ENCODE measurements at places on chromosomes 16 and 17.

GRCh38 chr16:72766506-72766905 is 281.4 kb downstream of the ZFHX3 start:
- no peak for DNase-seq

DNA sequence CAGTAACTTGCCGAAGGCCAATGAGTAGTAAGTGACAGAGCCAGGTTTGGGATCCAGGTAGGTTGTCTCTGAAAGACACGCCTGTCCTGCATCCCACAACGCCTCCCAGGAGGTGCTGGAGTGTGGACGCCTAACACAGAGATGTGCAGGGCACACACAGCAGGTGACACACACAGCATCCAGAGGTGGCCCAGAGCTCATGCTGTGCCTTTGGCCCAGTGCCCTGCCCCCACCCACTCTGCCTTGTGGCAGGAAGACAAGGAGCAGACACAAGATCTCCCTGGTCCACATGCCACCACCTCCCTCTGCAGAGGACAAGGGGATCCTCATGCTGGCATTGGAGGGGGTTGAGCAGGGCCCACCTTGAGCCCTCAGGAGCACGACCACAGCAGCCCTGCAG is 14.7 kb upstream of the STH start:
- DNase-seq: no peak

DNA sequence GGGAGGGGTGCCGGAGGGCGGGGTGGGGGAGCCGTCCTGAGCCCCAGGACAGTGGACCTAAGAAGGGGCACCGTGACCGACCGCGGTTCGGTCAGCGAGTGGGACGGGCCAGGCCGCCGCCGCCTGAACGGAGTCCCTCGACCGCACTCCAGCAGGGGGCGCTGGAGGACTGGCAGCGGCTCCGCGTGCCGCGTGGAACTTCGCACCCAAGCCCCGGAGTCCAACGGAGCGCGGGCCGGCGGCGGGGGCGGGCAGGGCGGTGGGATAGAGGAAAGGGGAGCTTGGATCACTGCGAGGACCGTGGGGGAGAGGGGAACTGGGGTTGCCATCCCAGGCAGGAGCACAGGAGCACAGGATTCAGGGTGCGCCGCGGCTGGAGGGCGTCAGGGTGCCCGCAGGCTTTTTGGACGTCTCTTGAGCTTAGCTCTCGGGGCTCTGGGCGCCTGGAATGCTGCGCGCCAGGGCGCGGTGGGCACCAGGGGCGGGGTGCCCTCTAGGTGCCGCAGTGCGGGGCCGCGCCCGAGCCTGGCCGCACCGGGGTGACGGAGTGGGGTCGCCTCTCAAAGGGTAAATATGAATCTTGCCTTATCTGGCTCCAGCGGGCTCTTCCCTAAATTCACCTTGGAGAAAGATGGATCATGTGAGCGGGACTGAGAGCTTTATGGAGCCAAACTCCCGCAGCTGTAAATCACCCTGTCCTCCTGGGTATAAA is 379 bp upstream of the OTOP2 start:
- no peak for DNase-seq

- DNase-seq: no peak
Measured at GRCh38 chr16:87435372-87436224, 43.5 kb downstream of the MAP1LC3B start.

GRCh38 chr17:48641541-48642058 is 15.4 kb upstream of the HOXB9 start:
- DNase-seq: no peak

DNA sequence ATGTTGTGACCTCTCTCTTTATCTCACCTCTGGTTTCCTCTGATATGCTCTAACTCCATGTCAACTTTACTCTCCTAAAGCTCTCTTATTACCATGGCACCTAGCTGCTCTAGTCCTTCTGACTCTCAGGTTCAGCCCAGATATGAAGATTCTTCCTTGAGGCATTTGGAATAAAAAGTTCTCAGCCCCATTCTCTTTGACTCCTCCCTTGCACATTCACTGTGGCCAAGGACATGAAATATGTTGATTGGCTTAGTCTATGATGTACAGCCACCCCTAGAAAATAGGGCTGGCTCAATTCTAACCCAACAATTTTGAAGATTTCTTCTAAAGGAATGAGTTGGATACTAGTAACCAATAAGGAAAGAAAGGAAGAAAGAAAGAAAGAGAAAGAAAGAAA is 20.8 kb upstream of the GAS7 start:
- DNase-seq: no peak

DNA sequence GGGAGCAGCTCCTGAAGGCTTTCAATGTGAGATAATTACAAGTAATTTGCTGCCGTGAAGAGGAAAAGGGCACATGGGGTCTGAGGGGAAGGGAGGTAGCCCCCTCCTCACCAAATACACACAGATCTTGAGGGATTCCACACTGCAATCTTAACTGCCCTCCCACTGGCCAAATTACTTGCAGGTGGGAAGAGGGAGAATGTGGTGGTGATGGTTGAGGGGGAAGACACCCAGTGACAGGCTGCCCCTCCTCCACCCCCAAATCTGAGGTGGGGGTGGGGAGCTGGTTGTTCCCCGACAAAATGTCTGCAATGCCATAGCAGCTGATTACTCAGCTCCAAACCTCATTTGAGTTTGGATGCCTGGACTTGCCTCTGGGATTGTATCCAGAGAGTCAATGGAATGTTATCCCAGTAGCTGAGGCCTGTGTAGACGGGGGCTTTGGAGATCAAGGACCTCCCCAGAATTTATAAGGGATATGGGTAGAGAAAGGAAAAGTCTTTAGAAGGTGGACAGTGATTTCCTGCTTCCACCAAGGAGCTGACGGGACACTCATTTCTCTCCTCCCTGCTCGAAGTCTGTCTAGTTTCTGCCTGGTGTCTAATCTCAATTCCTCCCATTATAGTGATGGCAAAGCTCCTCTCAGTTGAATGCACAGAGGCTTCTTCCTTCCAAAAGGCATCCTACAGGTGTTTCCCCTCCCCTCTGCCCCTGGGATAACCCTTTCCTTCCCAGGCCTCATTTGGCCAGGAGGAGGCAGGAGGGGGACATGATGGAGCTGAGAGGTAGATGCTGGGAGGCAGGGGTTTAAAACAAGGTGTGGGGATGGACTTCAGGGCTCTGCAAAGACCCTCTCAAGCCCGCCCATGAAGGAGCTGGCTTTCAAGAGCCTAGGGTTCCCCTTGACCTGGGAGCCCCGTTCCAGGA is 8.7 kb downstream of the DLX4 start:
- no peak for DNase-seq

DNA sequence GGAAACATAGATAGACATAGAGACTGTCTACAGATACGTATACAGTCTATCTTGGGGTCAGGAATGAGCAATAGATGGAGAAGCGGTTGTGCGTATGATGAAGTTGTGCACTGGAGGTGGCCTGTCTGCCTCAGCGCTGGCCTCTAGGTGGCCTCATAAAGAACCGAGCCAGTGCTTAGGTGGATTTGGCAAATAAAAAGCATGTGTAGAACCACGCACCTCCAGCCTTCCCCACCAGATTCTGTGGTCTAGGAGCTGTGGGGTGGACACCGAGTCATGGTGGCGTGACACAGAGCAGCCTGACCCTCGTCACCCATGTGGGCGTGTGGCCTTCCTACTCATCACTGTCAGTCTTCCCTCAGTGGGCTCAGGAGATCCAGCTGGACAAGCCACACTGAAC is 34.0 kb downstream of the PGS1 start:
- no peak for DNase-seq

- DNase-seq: peak; percentile 19
Measured at GRCh38 chr17:48678141-48678971, 44.0 kb downstream of the PRAC1 start.

DNA sequence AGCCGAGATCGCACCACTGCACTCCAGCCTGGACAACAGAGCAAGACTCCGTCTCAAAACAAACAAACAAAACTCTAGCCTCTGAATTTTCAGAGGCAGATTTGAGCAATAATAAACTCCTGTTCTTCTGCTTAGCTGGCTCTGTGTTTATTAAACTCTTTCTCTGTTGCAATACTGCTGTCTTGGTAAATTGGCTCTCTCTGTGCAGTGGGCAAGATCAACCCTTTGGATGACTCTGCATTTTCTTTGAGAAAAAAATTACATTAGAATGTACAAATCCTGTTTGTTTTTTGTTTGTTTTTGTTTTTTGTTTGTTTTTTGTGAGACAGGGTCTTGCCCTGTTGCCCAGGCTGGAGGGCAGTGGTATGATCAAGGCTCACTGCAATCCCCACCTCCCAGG is 75.8 kb upstream of the RPH3AL start:
- no peak for DNase-seq

DNA sequence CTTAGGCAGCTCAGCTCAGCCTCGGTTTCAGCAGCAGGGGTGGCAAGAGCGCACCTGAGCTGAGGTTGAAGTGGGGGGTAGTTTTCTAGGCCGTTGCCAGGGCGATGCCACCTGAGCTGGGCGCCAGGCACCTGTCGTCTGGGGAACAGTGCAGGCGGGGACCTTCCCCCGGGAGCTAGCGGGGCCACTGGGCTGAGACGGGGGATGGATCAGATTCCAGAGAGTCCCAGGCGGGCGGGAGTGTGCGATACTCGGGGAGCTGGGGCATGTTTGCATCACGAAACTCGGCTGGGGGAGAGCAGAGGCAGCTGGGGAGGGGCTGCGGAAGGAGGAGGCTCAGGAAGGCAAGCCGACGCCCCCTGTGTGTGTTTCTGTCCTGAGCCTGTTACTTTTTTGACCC is 477 bp upstream of the CLDN9 start:
- DNase-seq: no peak

DNA sequence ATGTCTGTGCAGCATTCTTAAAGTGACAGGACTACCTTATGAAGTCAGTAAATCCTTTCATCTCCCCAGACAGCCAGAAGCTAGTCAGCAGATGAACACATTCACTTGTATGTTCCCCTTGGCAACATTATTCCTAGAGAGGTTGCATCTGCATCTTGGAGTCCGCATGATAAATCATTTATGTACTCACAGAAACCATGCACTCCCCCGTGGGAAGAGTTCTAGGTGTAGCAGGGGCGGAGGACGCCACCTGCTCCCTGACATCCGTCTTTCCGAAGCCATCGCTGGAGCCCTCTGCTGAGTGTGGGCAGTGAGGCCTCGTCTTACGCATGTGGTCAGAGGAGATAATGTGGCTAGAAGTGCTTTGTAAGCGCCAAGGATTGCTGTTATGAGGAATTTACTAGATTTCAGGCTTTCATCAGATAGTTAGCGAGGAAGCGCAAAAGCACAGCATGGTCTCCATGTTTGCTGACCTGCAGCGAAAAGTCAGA is 144.5 kb downstream of the RPTOR start:
- DNase-seq: no peak

GRCh38 chr16:11759163-11759834 is 16.6 kb upstream of the TXNDC11 start:
- DNase-seq: no peak

GRCh38 chr17:57521606-57522005 is 223.5 kb downstream of the CCDC182 start:
- DNase-seq: no peak

- DNase-seq: no peak
Measured at GRCh38 chr17:753418-753817, 1.4 kb upstream of the GEMIN4 start.

- DNase-seq: no peak
Measured at GRCh38 chr17:38750312-38751121, 2.0 kb upstream of the PSMB3 start.
